NCI-H2227 treated with DMSO at 0.1 percent for 48 hours (cell line): ENCODE measurements at places on chromosomes 4 and X.

GRCh38 chrX:11380187-11380844, 87.1 kb downstream of the AMELX start:
- no peak for DNase-seq

DNA sequence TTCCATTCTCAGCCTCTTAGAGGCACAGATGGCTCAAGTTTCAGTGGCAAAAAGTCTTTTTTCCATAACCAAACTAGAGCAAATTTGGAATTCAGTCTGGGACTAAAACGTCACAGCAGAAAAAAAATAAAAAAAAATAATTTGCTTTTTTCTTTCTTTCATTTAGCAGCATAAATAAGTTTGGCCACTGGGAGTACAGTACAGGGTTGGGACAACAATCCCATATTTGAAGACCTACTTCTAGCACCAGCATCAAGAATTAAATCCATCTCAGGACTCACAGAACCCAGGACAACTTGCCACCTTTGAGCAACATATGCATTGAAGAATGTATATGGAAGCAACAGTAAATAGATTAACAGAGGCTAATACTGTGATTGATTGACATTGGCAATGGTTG, 214.0 kb downstream of the FBXW7 start:
- DNase-seq, result no peak

DNA sequence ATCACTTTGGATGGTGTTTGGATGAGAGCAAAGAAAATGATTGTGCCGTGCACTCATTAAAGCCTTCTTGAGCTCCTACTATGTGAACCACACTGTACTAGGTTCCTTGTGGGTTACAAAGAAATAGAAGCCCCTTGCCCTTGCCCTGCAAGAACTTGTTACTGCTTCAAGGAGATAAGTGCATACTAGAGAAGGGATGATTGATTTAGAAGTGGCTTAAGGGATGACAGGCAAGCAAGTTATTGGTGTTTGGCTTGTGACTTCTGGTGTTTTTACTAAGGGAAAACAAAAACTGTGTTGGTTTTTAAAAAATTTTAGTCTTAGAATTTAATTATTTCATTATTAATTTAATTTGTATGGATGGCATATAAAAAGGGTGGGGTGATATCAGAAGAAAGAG, 67.4 kb downstream of the IL21 start:
- no peak for DNase-seq

- DNase-seq, result no peak
Observed at GRCh38 chr4:163233321-163233720, 66.6 kb upstream of the NAF1 start.

DNA sequence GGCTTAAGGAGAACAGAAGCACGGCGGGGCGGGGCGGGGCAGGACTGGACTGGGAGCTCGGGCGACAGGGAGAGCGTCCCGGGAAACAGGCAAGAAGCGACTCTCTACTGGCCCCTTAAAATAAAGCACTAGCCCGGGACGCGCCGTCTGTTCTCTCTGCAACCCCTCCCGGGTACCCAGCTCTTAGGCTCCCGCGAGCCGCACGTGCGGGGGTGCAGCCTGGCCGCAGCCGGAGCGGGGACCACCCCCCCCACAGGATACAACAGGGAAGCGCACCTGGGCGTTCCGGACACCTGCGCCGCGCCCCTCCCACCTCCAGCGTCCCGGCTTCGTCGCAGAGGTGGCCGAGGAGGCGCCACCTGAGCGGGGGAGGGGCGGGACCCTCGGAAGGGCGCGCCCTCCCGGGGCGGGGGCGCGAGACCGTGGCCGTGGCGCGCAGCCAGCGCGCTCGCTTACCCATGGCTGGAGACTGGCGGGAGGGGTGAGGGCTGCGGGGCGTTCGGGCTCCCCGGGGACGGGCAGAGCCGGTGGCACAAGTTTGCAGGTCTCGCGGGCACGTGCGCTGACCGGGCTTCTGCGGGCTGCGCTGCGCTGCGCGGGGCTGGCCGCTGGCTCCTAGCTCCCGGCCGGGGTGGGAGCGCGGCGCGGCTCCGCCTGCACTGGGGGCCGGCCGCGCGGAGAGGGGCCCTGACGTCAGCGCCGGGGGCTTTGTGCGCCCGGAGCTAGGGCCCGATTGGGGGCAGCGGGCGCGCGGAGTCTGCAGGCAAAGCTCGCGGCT, 91.5 kb downstream of the GEMIN8 start:
- no peak for DNase-seq
